NCI-H748 treated with DMSO at 0.1 percent for 48 hours (cell line): ENCODE measurements at places on chromosomes 2 and 18.

DNA sequence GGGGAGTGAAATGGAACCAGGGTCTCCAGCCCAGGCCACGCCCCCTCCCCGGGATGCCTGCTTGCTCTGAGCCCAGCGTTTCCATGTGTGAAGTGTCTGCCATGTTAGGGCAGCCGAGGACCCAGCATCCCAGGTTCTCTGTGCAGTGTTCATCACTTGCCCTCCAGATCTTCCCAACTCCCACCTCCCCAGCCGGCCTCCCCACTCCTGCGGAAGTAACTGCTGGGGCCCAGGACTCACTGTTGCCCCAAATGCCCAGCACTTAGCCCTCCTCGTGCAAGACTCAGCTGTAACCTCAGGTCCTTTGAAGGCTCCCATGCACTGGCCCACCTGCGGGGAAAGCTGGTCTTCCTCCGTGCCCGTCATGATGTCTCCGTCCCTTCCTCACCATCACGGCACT is 9.7 kb upstream of the PXDN start:
- DNase-seq: no peak

DNA sequence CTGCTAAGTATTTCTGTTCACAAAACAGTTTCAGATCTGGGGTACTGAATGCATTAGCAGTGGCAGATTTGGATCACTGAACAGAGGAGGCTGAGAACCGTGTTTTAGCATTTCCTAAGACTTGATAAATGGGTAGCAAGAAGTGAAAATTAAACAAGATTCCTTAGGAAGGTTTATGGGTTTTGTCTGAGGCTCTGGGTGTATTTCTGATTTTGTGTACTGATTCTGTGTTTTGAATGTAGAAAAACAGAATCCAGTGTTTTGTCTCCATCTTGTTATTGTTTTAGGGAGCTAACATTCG is 1.4 kb downstream of the FAM117B start:
- DNase-seq: peak; percentile 66

DNA sequence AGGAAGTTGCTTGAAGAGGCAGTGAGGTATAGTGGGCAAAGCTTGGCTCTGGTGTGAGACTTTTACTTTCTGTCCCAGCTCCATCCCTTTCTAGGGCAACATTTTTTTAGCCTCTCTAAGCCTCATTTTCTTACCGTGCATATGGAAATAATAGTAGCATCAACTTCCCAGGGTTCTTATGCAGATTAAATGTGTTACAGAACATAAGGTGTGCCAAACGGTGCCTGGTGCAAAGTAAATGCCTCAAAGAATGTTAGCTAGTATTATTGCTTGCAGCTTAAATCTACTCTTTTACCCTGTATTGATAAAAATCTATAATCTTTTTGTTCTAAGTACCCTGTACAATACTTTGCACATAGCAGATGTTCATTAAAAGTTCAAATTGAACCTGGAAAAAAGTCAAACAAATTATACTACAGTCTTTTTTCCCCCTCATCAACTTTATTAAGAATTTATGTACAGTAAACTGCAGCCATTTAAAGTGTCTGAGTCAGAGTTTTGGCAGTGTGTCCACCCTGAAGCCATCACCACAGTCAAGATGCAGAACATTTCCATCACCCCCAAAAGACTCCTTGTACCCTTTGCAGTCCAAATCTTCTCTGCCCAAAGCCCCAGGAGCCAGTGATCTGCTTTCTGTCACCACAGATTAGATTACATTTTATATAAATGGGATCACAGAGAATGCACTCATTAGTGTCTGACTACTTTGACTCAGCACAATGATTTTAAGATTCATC is 10.6 kb downstream of the MAPRE2 start:
- no peak for DNase-seq

- DNase-seq: no peak
Measured at GRCh38 chr2:136917411-136917881, 152.1 kb downstream of the THSD7B start.

- DNase-seq: no peak
Measured at GRCh38 chr2:42804338-42804737, 12.0 kb upstream of the HAAO start.

- no peak for DNase-seq
Measured at GRCh38 chr18:45166341-45166835, 448.9 kb upstream of the SLC14A2 start.

- no peak for DNase-seq
Measured at GRCh38 chr2:237434866-237435311, 20.9 kb upstream of the COL6A3 start.

DNA sequence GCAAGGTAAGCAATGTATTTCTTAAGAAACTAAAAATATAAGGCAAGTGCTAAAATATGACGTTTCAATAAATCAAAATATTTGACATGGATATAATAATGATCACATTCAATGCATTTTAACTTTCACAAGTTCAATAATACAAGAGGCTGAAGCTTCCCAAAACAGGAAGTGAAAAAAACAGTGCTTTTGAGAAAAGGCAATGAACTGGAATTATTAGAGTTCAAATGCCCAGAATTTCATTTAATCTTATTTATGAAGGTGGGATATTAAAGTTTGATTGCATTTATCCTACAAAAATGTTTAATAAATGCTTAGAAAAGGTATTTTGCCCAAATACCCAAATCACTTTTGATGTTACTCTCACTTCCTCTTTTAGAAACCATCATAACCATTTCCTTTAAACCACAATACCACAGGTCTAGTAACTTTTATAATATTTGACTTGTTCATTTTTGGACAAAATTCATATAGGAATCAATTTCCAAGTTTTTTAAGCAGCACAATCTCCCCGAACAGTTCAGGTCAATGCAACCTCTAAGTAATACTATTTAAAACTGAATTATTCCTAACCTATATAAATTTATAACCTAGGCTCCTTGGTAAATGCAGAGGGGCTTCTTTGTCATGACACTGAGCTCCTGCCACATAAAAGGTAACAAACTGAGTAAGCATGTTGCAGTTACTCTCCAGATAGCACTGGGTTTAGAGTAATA is 2.1 kb downstream of the NCKAP1 start:
- no peak for DNase-seq

- DNase-seq: no peak
Measured at GRCh38 chr2:118658596-118659198, 188.8 kb downstream of the EN1 start.

DNA sequence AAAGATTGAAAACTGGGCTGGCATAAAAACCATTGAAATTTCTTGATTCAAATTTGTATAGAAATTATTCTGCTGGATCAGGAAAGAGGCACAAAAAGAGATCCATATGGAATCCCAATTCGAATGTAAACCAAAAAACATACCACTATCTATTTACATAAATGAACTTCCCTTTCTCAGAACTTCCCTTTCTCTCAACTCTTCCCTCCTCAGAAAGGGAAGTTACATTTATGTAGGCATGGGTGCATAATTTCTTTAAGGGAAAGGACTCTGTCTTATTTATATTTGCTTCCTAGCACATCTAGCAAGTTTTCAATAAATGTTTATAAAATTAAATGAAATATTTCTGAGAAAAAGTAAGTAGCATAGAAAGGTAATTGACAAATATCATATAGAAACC is 398.1 kb upstream of the ATP5MC3 start:
- DNase-seq: no peak

GRCh38 chr2:106956879-106957278 is 70.9 kb upstream of the ST6GAL2 start:
- no peak for DNase-seq
